CD4-positive, alpha-beta T cell treated with Interleukin-4 for 1 hour (primary cell): ENCODE measurements at places on chromosomes 13 and 19.

DNA sequence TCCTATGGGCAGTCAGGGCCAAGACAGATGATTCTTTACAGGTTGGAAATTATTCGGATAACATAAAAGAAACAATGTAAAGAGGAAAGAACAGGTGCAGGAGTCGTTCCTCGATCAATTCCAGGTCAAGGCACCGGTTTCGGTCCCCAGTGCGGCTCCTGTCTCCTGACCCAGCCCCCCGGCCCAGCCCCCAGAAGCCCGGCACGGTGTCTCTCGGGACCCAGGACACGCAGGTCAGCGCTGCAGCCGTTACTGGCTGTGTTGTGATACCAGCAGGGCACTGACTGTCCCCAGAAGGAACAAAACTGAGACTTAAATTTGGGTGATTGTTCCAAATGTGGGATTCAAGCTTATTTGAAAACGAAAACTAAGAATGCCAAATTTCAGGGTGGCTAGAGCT is 8.5 kb downstream of the RASA3 start:
- DNase-seq: no peak

- no peak for DNase-seq
Observed at GRCh38 chr19:53875602-53876325, 6.2 kb upstream of the PRKCG start.

GRCh38 chr13:30846866-30847265 is 59.2 kb upstream of the MEDAG start:
- DNase-seq: no peak

- no peak for DNase-seq
Observed at GRCh38 chr19:45528149-45528743, 21.0 kb downstream of the VASP start.

DNA sequence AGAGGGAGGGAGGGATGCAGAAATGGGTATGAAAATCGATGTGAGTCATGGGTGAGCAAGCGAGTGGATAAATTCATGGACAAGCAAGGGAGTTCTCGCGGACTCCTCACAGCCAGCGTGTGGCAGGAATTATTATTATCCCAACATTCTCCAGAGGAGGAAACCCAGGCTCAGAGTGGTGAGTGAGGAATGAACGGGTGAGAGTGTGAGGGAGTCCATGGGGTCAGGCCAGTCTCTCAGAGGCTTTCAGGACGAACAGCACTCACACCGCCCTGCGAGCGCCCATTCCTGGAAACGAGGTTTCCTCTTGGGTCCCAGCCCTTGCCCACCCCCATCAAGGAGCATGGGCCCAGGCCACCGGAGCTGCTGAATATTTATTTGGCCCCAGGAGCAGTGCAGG is 6.3 kb upstream of the DNAAF3 start:
- no peak for DNase-seq

- DNase-seq: peak; percentile 22
Observed at GRCh38 chr19:17579661-17580244, 24.3 kb downstream of the COLGALT1 start.

- DNase-seq: peak; percentile 38
Observed at GRCh38 chr19:1132552-1133383, 29.0 kb downstream of the GPX4 start.

DNA sequence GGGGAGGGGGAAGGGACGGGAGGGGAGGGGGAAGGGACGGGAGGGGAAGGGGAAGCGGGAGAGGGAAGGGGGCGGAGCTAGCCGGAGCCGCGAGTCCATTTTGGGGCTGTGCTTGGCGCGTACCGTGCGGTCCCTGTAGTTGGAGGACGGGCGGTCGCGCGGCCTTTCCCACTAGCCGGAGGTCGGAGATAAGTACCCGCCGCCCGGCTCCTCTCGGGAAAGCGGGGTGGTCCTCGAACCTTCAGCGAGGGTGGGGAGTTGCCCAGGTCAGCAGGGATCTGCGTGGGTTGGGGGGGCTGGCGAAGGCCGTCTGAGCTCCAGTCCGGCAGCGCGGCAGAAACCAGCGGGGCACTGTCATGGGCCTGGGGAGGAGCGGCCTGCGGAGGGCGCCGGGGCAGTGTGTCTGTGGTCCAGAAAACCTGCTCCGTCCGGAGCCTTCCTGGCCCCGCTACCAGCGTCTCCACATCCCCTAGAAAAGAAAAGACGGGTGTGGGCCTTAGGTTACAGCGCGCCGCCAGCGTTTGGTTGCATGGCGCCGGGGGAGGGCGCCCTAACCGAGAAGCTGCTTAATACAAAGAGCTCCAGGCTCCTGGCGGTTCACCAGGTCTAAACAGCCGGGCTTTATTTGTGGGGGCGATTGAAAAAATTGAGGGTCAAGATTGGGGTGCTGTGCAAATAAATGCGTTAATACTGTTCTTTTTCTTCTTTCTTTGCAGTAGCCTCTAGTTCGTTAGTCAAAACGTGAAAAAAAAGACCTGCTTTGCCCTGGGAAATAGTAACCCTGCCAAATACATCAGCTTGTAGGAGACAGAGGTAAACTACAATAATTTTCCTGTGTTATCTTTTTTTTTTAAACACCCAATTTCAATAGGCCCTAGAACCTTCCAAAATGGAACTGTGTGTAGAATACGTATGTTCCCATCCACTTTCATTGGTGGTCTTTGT is at the start of gene TRIM13:
Gene TRIM13 (plus strand): TSS at position 92 of the 945 bp plus-strand sequence. CDS start 14,899 bp downstream, outside the sequence.
- DNase-seq: peak; percentile 84

DNA sequence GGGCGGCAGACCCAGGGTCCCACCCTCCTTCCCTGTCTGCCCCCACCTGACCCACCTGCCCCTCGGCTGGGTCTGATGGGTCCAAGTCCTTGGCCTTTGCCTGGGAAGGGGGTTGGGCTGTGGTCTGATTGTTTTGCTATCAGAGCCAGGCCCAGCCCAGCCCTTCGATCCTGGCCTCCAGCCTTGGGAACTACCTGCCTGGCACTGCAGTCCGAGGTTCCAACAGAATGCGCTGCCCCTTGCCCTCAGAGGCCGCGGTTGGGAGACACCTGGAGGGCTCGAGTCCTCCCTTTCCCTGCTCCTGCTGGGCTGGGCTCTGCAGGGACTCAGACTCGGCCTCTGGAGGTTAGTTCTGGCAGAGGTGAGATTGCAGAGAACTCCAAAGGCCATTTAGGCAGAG is 1.6 kb downstream of the CCL25 start:
- no peak for DNase-seq

GRCh38 chr19:48499316-48500090 is 12.1 kb downstream of the LMTK3 start:
- no peak for DNase-seq

GRCh38 chr19:14375582-14376291 is 5.5 kb upstream of the ADGRE5 start:
- no peak for DNase-seq

GRCh38 chr19:2239173-2239572 is 2.5 kb downstream of the SF3A2 start:
- DNase-seq: no peak

DNA sequence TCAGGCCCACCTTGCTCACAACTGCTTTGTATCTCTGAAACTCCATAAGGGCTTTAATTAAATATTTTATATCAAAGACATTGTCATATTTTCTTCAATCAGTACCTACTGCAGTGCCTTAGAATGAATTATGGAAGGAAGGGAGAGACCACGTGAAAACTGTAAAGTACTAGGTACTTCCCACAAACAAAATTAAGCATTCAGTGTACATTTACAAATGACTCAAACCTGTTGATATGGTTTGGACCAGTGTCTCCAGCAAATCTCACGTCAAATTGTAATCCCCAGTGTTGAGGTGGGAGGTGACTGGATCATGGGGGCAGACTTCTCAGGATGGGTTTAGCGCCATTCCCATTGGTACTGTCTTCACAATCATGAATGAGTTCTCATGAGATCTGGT is 23.2 kb downstream of the KCTD12 start:
- no peak for DNase-seq

DNA sequence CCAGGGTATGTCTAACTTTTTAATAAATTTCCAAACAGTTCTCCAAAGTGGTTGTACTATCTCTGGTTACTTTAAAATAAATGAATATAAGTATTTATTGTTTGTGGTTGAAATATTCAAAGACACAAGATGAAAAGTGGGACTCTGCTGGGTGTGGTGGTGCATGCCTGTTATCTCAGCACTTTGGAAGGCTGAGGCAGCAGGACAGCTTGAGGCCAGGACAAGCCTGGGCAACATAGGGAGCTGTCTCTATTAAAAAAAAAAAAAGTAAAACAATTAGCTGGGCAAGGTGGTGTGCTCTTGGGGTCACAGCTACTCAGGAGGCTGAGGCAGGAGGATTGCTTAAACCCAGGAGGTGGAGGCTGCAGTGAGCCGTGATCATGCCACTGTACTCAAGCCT is 10.4 kb downstream of the PNMA8A start:
- no peak for DNase-seq

DNA sequence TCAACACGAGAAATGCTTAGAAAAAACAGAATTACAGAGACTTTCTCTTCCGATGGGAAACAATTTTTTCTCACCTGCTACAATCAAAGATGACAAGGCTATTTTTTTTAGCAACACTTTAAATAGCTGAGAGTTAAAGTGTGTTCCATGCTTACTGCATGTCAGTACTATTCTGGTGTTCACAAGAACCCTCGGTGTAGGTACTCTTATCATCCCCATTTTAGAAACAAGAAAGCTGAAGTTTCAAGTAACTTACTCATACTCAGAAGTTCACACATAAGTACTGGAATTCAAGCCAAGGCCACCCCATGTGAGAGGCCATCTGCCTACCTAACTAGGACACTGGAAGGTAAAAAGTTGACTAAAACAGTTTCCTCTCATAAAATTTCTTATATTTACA is 9.0 kb upstream of the TNFRSF19 start:
- DNase-seq: no peak

GRCh38 chr19:2478756-2479555 is 3.0 kb downstream of the GADD45B start:
- peak; percentile 74 for DNase-seq

GRCh38 chr19:56079609-56080008 is 41.5 kb downstream of the ZNF787 start:
- DNase-seq: no peak

DNA sequence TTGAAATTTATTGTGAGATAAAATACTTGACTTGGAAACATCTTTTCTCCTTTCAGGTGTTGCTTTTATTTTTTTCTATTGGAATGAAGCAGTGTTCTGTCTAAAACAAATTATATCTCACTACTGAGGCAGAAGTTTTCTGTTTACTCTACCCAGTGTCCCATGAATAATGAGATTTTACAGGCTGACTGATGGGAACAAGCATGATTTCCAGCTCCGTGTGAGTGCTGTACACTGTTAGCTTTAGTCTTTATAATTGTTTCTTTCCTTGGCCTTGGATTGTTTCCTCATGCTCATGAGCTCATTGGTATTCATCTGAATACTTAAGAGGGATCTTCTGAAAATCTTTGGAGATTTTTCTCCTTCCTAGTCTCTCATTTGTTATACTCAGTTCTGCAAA is 2049.5 kb upstream of the PRR20A start:
- no peak for DNase-seq

DNA sequence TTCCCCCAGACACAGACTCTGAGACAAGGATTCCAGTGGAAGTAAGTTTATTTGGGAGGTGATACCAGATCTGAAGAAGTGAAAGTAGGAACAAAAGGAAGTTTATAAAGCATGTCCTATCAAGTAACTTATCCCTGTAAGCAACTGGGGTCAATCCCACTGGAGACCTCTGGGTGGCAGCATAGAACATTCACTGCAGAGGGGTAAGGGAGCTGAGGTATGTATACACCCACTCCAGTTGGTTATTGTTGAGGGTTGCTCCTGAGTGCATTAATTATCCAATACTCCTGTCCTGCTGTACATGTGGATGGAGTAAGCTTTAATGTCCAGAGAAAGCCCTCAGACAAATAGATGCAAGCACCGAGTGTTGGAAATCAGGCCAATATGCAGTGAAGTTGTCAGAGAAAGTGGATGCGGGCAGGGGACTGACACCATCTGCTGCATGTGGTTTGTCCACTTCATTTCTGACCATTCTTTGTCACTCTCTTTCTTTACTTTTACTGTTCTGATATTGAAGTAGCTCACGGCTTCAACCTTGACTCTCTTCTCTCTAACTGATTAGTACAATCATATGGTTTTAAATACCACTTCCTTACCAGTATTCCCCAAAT is 46.7 kb downstream of the NOTCH3 start:
- DNase-seq: peak; percentile 25

DNA sequence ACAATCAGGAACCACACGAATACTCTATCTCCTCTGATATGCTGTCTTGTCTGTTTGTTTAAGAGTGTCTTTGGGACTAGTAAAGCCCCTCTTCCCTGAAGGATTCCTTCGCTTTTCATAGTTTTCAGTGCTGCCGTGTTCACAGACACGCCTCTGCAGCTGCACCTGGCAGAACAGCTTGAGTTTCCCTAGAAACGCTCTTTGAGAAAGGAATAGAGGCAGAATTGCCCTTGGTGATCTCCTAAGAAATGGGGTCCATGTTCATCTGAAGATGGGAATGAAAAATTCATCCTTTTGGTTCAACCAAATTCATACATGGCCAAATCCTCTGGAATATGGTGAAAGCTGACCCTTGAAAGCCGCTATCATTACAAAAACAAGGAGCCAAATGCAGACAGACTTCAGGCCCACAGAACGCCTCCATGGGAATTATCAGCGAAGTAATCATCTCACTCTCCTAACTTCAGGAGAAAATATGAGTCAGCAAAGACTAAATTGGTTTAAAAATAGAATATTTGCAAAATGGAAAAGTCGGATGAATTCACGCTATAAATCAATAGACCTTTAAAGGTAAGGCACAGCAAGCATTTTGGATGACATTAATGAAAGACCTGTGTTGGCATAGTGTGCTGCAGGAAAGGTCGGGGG is 5.5 kb downstream of the SACS start:
- DNase-seq: no peak

- peak; percentile 59 for DNase-seq
Observed at GRCh38 chr13:79423801-79424642, 18.0 kb upstream of the RBM26 start.

GRCh38 chr13:52787235-52787634 is 47.6 kb upstream of the CNMD start:
- no peak for DNase-seq

DNA sequence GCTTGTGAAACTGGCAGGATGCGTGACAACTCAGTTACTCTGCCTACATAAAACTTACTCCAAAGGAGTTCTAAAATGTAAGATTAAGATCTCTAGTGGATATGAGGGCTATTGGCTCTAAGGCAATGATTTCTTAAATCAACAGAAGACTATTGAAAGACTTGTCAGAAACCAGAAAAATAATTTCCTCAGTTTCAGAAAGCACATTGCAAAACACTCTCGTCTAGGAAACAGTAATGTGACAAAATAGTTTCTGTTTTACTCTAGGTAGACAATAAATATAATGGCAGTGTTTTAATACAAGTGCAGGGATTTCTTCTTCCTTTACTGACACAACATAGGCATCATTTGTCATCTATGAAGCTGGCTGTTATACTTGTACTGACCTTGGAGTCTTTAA is 230.1 kb downstream of the KCTD12 start:
- DNase-seq: no peak

DNA sequence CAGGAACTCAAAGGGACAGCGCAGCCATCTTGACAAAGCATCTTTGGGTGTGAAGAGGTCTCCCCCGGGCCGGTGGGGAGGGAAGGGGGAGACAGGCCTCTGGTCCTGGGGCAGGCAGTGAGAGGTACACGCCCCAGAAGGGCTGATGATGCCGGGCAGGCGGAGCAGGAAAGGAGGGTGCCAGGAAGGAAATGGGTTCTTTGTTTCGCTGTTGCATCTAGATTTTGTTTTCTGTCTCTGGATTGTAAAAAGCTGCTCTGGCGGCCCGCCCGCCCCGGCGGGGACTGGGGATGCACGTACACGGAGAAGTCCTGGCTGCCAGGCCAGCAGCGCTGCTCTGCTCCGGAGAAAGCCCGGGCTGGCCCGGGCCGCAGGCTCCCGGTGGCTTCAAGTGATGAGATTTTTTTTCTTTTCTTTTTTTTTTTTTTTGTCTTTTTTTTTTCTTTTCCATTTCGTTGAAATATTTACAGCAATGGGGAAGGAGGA is 13.2 kb upstream of the ASF1B start:
- peak; percentile 50 for DNase-seq
